ENCODE measurements at places on chromosomes 13 and 19.

GRCh38 chr19:6590827-6591319 is at the start of gene CD70:
Gene CD70, minus strand, starts transcription at chr19:6591150. Its CDS starts 148 bp downstream, at chr19:6591002.
- DNase-seq: peak; percentile 72

DNA sequence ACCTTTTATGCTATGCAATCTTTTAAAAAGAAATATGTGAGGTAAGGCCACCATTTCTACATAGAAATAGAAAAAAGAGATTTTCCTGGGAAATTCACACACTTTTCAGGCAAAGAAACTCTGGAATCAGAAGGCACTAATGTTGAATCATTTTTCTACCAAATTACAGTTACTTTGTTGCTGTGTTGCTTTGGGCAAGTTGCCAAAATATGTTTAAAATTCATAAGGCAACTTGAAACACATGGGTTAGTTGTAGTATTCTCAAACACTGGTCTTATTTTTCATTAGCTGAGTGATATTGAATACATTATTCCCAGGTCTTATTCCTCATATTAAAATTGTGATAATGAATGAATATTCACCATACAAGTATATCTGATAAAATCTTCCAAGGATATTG is 195.0 kb upstream of the SLITRK1 start:
- DNase-seq: no peak

DNA sequence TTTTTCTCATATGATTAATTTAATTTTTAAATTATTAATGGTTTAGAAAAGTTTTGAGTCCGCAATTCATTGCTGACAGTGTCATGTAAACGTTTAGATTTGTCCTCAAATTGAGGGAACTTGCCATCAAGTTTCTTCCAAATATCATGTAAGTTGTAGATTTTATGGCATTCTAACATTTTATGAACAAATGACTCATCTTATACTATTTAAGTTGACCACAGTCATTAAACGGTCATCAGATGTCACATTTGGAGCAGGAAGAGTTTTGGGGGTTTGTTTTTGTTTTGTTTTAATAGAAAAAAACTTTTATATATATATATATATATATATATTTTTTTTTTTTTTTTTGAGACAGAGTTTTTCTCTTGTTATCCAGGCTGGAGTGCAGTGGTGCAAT is 4.3 kb downstream of the ZNF114 start:
- DNase-seq: no peak

DNA sequence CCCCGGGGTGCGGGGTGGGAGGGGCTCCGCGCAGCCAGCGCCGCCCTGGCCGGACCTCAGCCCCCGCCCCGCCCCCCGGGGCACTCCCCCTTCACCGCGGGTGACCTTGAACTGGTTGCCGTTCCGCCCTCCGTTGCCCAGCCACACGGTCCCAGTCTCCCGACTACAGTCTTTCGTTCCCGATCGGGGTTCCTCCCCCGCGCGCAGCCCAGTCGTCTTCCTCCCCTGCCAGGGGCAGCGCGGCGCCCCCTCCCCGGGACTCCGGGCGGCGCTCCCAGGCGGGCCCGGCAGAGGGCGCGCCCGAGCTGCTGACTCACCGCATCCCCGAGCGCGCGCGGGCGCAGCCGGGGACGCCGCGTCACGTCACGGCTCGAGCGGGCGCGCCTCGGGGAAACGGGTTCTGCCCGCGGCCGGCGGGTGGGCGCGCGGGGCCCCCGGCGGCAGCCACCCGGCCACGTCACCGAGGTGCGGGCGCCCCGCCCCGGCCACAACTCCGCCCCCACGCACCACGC is 459 bp downstream of the MIDN start:
- peak; percentile 86 for DNase-seq

- DNase-seq: no peak
Observed at GRCh38 chr19:37790244-37790925, 11.0 kb upstream of the ZNF573 start.

- no peak for DNase-seq
Observed at GRCh38 chr13:52933099-52933498, 84.7 kb upstream of the PCDH8 start.

DNA sequence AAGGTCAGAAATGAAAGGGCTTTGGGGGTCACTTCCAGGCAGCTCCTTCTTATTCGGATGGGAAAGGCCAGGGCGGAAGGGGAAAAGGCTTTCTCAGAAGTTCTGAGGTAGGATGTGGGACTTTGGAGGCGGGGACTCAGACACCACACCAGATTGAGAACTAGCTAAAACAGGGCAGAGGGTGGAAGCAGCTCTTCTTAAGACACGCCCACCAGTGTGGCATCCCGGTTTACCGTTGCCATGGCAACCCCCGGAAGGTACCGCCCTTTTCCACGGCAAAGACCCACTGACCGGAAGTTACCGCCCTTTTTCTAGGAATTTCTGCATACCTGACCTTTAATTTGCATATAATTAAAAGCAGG is 3.8 kb upstream of the LILRA5 start:
- DNase-seq: no peak

DNA sequence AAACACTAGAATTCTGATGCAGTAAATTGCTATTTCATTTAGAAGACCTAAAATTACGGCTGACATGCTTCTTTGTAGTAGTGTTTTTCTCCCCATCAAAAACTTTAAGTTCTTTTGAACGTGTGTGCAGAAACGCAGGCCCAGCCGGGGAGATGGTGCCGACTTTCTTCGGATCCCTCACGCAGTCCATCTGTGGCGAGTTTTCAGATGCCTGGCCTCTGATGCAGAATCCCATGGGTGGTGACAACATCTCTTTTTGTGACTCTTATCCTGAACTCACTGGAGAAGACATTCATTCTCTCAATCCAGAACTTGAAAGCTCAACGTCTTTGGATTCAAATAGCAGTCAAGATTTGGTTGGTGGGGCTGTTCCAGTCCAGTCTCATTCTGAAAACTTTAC is 98.3 kb downstream of the TNFRSF19 start:
- no peak for DNase-seq

- DNase-seq: peak; percentile 79
Observed at GRCh38 chr19:18419195-18419698, at the start of gene SSBP4. Gene SSBP4, plus strand, starts transcription at chr19:18419398. Its CDS starts 251 bp downstream, at chr19:18419649.

GRCh38 chr13:79403113-79403512 is 2.9 kb downstream of the RBM26 start:
- DNase-seq: no peak

GRCh38 chr13:71876648-71877255 is 9.7 kb upstream of the DACH1 start:
- DNase-seq: no peak

DNA sequence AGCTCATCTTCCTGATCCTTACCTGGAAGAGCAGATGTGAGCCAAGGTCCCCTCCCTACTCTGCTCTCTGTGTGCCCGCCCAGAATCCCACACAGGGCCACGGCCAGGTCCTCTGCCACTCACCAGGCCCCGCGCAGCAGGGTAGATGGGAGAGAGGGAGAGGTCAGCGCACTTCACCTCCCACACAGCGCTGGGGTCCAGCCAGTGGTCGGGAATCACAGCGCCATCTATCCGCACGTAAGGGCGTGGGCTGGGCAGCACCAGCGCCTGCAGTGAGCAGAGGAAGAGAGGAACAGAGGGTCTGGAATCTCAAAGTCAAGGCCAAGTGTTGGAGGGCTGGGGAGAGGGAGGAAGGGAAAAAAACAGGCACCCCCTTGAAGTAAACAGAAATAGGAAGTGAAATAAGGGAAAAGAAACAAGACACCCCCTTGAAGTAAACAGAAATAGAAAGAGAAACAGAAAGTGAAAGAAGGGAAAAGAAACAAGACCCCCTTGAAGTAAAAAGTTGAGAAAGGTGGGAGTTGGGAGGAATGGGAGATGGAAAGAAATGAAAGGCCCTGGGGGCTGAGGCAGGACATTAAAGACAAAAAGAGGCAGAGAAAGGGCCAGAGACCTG is 7.0 kb upstream of the PLA2G4C start:
- no peak for DNase-seq

- DNase-seq: no peak
Observed at GRCh38 chr19:944171-944567, 18.3 kb downstream of the ARID3A start.

DNA sequence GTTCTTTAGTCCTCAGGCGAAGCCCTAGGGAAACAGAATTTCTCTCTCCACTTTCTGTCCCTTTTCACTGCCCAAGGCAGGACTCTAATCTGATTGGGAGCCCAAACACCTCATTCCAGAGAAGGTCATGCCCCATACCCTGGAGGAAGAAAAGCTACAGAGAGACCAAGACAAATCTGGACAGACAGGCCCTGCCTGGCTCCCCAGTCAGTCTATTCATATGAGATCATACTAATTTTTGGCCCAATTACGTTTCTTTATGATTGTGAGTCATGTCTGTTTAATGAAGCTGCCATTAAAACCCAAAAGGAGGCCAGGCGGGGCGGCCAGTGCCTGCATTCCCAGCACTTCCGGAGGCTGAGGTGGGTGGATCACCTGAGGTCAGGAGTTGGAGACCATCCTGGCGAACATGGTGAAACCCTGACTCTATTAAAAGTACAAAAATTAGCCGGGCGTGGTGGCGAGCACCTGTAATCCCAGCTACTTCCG is 3.3 kb upstream of the AP3D1 start:
- DNase-seq: no peak

DNA sequence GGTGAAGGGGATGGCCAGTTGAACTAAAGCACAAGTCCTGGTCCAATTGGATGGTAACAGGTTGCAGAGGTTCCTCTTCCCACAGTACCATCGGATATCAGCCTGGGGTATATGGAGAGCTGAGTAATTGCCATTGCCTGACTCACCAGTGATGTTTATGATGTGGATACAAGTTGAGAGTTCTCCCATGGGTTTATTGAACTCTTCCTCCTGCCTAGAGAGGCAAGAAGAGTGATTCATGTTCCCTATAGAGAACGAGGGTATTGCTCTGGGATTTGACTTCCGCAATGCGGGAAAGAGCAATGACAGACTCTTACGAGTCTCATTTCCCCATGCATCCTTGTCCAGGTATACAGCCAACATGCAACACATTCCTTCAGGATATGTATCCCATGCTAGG is 111.3 kb upstream of the PCDH9 start:
- no peak for DNase-seq

DNA sequence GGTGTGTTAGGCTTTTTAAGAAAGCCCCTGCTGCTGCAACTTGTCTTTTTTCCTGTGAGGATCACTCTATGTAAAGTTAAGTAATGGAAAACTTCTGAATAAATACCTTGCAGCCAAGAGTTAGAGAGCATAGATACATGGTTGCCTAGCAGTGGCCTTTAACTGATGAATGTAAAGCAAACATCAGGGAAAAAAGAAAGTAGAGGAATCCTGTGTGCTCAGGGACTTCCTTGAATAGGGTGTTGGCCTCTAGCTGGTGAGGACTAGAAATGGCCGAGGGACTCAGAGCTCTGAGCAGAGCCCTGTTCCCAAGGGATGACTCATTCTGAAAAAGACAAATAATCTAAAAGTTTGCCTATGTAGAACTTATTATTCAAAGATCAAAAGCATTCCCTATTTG is 135.7 kb downstream of the MIPEP start:
- no peak for DNase-seq

- DNase-seq: no peak
Observed at GRCh38 chr19:14339741-14340140, 41.5 kb upstream of the ADGRE5 start.

DNA sequence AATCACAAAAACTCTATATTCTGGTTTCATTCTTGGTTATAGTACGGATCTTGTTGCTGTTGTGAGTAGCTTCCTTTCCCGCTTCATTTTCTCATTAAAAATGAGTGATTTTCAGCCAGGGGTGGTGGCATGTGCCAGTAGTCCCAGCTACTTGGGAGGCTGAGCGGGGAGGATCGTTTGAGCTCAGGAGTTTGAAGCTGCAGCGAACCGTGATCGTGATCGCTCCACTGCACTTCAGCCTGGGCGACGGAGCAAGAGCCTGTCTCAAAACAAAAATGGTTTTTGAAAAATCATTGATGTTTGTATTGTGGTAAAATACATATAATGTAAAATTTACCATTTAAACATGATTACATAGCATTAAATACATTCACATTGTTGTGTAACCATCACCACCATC is 71.6 kb upstream of the TM9SF2 start:
- DNase-seq: peak; percentile 14

DNA sequence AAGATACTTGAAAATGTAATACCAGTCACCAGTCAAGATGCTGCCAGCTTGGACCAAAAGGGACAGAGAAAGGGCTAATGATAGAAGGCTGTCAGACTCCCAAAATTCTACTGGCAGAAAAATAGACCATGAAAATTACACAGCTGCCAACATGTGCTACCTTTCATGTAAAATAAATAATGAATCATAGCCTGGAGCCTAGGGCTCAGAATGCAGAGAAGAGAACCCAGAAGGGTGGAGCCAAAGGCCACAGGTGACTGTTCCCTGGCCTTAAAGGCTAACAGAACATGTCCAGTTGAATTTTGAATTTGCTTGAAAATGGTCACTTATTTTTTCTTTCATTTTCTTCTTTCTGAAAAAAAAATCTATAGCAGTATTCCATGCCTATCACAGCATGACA is 1827.0 kb upstream of the MIR17HG start:
- no peak for DNase-seq

DNA sequence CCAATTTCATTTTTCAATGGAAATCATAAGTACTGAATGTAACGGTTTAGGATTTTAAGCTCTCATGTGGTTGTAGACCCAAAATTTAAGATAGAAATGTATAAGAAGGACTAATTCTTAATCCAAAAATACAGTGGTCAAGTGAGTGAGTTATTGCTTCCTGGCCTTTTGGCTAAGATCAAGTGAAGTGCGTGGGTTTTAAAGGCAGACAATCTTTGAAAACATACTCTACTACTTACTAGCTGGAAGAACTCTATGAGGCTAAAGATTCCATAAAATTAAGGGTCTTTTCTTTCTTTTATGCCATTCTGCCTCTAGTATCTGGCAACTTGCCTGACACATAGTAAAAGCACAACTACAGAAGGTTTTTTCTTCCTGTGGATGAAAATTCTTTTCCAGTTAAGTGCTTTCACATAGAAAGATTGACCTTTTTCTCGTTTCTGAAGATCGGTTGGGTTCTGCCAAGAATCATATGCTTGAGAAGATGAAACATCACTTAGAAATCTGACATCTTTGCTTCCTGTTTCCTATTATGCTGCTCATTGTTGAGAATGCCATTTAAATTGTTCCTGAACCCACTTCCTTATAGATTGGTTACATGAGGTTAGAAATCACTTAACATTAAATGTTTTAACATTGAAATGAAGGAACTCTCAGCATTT is 26.4 kb upstream of the SCEL start:
- no peak for DNase-seq

DNA sequence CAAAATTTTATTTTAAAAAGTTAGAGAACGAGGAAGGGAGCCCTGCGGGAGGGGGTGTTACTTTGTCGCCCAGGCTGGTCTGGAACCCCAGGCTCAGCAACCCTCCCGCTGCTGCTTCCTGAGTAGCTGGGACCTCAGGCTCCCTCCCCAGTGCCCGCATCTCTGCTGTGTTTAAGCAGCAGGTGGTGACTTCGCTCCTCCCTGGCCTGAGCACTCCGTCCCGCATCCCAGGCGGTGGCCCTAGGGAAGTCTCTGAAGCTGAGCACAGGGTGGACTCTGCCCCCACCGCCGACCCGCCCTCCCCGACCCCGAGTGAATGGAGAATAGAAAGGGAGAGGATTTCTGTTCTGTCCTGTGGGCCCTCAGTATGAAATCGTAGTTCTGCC is 30.5 kb downstream of the ZNF701 start:
- peak; percentile 29 for DNase-seq
